Pericardium fibroblast (primary cell): ENCODE measurements at places on chromosomes 11 and 22. TPM values are rescaled to one million over a fixed set of nuclear protein-coding genes. Genes with fewer than 3 reads are reported as not detected.

MAPK8IP2 gene
- 0.68 and 2.7 TPM in 2 replicates for total RNA-seq

UPK3A gene
- total RNA-seq = not detected in 2 replicates

RTL10 gene
- 9.0 and 10.7 TPM in 2 replicates for total RNA-seq

OR5T2 gene
- total RNA-seq = not detected in 2 replicates

KRTAP5-9 gene
- not detected in 2 replicates for total RNA-seq

CD248 gene
- total RNA-seq = 500 and 529 TPM in 2 replicates
